NCI-H1092 treated with DMSO at 0.1 percent for 48 hours (cell line): ENCODE measurements at places on chromosomes 12 and 14.

DNA sequence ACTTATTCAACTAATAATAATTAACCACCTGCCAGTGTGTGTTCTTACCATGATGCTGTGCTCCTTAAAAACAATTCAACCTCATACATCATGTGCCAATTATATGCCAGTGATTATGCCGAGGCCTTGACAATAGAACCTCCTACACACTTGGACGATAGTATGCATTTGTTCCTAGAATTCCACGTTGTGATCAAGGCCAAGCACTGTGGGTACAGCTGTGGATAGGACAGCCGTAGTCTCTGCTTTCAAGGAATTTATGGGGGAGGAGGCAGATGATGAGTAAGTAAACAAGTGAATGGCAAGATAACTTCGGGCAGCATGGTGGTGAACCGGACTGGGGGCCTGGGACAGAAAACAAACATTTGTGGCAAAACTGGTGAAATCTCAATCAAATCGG lies 18.0 kb upstream of the MYO1H start:
- no peak for DNase-seq

DNA sequence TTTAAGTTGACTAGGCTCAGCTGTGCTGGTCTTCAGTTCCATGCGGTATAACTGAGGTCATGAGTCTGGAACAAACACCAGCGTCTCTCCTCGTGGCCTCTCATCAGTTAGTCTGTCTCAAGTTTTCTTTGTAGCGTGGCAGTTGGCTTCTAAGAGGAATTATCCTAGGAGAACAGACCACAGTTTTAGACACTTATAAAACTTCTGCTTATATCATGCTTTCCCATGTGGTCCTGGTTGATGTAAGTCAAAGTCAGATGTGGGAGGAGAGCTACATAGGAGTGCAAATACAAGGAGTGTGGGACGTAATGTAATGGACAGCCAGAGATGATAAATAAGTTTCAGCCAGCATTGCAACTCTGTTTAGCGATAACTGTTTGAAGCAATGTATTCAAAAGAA lies 14.8 kb downstream of the PLEKHA5 start:
- DNase-seq: no peak

- DNase-seq: no peak
Observed at GRCh38 chr14:74442757-74443156, 16.7 kb upstream of the SYNDIG1L start.

DNA sequence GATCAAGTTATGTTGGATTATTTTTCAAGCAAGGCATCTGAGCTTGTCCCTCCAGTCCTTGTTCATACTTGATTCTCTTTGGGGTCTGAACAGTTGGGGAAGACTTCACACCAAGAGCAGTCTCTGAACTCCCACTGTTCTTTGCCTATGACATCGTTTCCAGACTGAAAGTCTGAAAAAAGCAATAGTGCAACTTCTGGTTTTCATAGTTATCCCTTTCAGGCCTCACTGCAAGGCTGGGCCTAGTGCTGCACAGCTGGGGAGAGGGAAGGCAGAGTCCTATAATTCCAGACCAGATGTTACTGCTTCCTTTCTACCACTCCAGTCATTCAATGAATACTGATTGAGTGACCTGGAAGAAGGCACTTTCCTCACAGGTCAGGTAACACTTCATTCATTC lies 187.1 kb upstream of the CCND2 start:
- DNase-seq: no peak

DNA sequence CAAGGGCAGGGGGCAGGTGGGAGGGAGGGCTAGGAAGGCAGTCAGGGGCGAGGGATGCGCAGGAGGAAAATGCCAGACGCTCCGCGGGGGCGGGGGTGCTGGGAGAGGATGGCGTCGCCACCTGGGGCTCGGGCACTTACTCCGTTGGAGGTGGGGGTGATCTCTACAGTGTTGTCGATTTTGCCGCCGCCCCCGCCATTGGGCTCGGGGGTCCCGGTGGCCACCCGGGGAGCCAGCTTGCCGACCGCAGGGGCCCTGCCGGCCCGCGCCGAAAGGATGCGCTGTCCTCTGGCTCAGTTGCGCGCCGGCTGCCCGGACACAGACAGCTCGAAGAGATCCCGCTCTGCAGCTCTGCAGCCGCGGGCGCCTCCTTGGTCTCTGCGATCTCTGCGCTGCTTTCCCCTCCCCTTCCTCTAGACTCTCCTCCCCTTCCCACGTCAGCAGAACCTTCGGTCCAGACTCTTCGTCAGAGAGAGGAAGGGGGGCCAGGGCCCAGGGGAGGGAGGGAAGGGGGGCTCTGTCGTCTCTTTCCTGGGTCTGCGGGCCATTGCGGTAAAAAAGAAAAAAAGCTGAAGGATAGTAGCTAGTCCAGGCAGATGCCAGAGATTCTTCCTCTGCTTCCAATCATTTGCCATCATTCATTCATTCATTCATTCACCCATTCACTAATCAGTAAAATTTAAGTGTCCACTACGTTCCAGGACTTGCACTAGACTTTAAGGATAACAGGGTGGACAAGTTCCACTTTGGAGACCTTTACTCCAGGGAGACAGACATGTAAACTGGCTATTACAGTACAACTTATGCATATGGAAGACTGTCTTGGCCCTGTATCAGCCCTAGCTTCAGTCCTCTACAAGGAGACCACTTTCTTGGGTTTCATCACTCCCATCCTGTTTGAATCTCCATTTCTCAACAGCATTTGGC lies at the start of gene SLC22A17:
SLC22A17 (minus strand) TSS at position 382 of the 927 bp plus-strand sequence.
- DNase-seq: peak; percentile 92

- DNase-seq: no peak
Observed at GRCh38 chr14:92726135-92726932, 22.1 kb downstream of the LGMN start.

DNA sequence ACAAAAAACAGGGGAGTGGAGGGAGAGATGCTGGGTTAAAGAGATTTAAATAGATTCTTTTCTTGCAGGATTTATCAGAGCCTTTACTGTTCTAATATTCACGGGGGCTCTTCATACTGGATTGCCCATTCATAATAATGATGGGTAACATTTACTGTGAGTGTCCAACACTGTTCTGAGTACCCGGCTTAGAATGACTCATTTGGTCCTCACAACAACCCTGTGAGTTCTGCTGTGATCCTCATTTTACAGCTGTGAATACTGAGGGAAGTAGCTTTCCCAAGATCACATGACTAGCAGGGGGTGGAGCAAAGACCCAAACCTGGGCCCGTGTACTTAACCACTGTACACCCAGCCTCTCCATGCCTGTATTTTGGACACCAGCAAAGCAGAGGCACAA lies 113.4 kb downstream of the NT5DC3 start:
- DNase-seq: no peak

- DNase-seq: no peak
Observed at GRCh38 chr12:47909839-47910465, 5.2 kb upstream of the VDR start.

DNA sequence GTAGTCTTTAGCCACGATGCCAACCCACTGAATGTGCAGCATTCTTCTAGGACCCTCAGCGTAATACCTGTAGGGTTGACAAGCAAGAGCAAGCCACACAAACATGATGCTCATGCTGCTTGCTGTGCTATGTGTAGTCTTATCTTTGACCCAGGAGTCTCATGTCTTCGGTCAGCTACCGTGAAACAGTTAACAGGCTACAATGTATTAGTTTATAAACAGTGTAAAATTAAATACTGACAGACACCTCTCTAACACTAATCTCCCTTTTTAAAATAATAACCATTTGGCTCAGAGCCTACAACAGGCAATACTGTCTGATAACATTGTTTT lies 1.9 kb downstream of the EAPP start:
- no peak for DNase-seq

- DNase-seq: peak; percentile 34
Observed at GRCh38 chr14:103628684-103629502, at the start of gene KLC1. Gene KLC1 (plus strand): TSS chr14:103629211. CDS start chr14:103654565, 25,354 bp downstream.
